ENCODE measurements at places on chromosomes 11 and 22. TPM values are rescaled to one million over a fixed set of nuclear protein-coding genes. Genes with fewer than 3 reads are reported as not detected.

The TRPM5 gene
- not detected for total RNA-seq

The MRPL11 gene
- 131 TPM for total RNA-seq

DNA sequence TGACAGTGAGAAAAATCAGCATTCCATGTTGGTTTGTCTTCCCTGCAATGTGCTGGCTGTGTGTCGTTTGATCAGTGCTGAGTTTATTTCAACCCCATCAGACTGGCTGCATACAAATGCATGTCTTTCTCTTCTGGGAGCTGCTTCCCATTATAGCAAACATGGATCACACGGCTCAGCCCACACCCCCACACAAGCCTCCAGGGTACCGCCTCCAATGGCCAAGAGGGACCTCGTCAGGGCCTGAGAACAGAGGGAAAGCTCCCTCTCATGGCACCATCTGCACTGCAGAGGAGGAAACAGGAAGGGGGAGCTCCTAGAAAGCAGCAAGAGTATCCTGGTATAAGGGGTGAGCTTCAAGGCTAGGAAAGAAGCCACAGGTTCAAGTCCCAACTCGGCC is 214.2 kb downstream of the LARGE1 start:
- no peak for DNase-seq

The C11orf97 gene
- not detected for total RNA-seq

GRCh38 chr22:43546186-43546585 is 134.4 kb downstream of the MPPED1 start:
- no peak for DNase-seq

DNA sequence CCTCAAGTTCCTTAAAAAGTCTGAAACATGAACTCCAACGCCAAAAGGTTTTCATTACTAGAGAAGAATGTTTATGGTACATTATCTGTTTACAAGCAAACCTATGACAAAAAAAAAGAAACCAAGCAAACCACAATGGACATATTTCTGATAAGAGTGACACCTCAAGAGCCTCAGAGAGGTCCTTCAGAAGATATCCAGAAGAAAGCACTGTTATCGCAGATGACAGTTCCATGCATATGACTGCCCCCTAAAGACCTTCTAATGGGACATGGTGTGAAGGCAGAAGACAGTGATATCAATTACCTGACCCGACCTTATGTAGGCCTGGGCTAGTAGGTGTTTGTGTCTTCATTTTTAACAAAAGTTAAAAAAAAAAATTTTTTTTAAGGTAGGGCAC is 3.1 kb downstream of the HDHD5 start:
- no peak for DNase-seq

The CARD16 gene
- 11.1 TPM for total RNA-seq

DNA sequence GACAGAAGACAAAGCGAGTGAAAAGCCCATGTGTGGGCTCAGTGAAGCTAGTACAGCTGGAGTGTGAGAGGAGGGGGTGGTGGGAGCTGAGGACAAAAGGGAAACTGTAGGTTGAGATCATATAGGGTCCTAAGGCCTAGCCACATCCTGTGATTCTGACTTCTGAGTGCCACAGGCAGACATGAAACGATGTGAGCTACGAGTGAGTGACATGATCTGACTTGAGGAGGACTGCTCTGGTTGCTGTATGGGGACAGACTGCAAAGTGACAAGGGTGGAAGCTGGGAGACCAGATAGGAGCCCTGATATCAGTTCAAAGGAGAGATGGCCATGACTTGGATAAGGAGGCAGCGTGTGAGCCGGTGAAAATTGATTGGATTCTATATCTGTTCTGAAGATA is 85.4 kb downstream of the MICAL2 start:
- DNase-seq: no peak

- DNase-seq: no peak
Measured at GRCh38 chr22:24812950-24813775, 7.2 kb downstream of the SGSM1 start.

The CECR2 gene
- total RNA-seq: 0.18 TPM

The FRMD8 gene
- total RNA-seq: 53.4 TPM

GRCh38 chr11:95592471-95592870 is 197.1 kb downstream of the FAM76B start:
- no peak for DNase-seq

The CCDC87 gene
- 0.19 TPM for total RNA-seq

- no peak for DNase-seq
Measured at GRCh38 chr22:48929276-48929790, 898.3 kb downstream of the BRD1 start.

The SCN4B gene
- total RNA-seq: 0.25 TPM

All from activated naive CD4-positive, alpha-beta T cell treated with anti-CD3 and anti-CD28 coated beads, Interleukin-2, amount 50 U/mL, for 72 hours (primary cell).